ENCODE measurements at places on chromosomes 5 and 9.

DNA sequence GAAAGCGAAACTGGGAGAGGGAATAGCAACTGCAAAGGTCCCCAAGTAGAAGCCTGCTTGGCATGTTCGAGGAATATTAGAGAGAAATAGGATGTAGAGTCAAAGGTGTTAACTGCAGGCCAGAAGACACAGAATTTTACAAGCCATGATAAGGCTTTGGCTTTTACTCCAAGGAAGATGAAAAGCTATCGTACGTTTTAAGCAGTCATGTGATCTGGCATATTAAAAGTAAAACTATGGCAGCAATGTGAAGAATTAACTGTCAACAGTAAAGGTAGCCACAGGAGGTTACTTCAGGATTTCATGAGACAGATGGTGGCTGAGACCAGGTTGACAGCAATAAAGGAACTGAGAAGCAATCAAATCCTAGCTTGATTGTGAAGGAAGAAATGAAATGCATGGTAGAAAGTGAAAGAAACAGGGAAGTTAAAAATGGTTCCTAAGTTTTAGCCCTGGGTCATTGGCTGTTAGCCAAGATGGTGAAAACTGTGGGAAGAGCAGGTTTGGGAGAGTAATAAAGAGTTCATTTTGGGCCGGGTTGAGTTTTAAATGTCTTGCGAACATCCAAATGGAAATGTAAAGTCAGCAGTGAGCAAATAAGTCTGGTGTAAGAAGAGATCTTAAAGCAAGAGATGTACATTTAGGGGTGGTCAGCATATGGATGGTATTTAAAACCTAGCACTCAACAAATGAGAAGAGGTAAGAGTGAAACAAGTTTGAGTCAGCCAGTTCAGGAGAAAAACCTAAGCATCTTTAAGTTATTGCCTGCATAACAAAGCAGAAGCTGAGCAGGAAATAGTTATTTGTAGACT lies 20.3 kb upstream of the TTC33 start:
- no peak for DNase-seq
- no peak overlapping the region for H3K27ac ChIP-seq
- H3K36me3 ChIP-seq: peaks cover 8% of the 10 kb centered on the region
- peaks cover 3% of the 10 kb centered on the region for H3K4me1 ChIP-seq
- H3K4me3 ChIP-seq: no peak overlapping the region

GRCh38 chr5:156838961-156839360 lies 11.1 kb upstream of the PPP1R2B start:
- DNase-seq: no peak
- H3K27me3 ChIP-seq: no peaks in the 10 kb centered on the region
- H3K27ac ChIP-seq: no peak overlapping the region
- H3K36me3 ChIP-seq: no peaks in the 10 kb centered on the region
- H3K4me3 ChIP-seq: no peak overlapping the region

DNA sequence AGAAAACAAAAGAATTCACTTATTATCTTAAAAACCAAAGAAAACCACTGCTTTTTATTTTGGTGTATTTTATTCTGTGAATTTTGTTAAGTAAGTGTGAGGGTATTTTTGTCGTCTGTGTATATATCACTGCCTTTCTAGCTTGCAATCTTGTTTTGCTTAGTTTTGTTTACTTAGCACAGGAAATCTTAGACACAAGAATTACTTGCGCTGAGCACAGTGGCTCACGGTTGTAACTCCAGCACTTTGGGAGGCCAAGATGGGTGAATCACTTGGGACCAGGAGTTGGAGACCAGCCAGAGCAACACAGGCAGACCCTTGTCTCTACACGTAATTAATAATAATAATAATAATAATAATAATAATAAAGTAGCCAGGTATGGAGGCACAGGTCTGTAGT lies 230.3 kb downstream of the PAPPA start:
- DNase-seq: no peak
- no peaks in the 10 kb centered on the region for H3K4me1 ChIP-seq
- H3K4me3 ChIP-seq: no peak overlapping the region
- no peak overlapping the region for H3K27ac ChIP-seq

- H3K27me3 ChIP-seq: no peaks in the 10 kb centered on the region
- no peak overlapping the region for H3K4me3 ChIP-seq
- H3K27ac ChIP-seq: no peak overlapping the region
- no peaks in the 10 kb centered on the region for H3K4me1 ChIP-seq
These were observed 66.4 kb downstream of the NFIB start for GRCh38 chr9:14247577-14247976.

GRCh38 chr5:178398901-178399700 lies 166.5 kb upstream of the PHYKPL start:
- H3K36me3 ChIP-seq: no peaks in the 10 kb centered on the region
- no peak overlapping the region for H3K27ac ChIP-seq
- no peak overlapping the region for H3K4me3 ChIP-seq
- no peak for DNase-seq

DNA sequence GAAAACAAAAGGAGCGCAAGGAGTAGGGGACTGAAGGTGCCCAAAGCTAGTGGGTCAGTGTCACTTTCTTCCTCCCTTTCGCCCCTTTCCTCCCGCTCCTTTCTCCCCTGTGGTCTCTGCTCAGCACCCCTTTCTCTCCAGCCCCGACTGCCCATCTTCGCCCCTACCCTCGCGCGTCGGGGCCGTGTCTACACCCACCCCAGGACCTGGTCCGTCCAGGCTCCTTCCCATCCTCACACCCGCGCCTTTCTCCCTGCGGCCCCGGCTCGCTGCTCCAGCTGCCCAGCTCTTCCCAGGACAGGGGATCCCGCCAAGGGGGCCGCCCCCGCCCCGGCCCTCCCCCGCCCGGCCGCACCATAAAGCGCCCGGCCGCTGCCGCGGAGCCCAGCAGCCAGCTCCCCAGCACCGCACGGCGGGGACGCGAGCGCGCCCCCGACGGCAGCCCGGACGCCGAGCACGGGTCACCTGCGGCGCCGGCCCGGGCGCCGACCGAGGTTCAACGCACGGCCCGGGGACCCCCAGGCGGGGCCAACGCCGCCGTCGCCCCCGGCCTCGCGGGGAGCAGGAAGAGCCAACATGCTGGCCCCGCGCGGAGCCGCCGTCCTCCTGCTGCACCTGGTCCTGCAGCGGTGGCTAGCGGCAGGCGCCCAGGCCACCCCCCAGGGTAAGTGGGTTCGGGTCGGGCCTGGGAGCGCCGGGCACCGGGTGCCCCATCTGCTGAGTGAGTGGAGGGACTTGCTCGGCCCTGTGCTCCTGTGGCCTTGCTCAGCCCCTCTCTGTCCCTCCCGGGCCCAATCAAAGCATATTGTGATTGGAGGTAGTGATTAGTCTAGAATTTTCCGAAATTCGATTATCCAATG lies at the start of gene THBS4:
Gene THBS4, plus strand, starts transcription at position 387 of the 860 bp plus-strand sequence. Its CDS starts 190 bp downstream, at position 577.
- no peaks in the 10 kb centered on the region for H3K27me3 ChIP-seq
- H3K36me3 ChIP-seq: no peaks in the 10 kb centered on the region
- DNase-seq: no peak
- no peak within 1 kb of the TSS for H3K4me3 ChIP-seq
- H3K27ac ChIP-seq: no peak within 1 kb of the TSS
- H3K4me1 ChIP-seq: no peaks in the 10 kb centered on the region

- H3K36me3 ChIP-seq: no peaks in the 10 kb centered on the region
- no peak overlapping the region for H3K27ac ChIP-seq
- DNase-seq: no peak
- H3K4me1 ChIP-seq: no peaks in the 10 kb centered on the region
These were observed 47.8 kb upstream of the ADAMTS2 start for GRCh38 chr5:179393078-179393477.

GRCh38 chr5:9363026-9363425 lies 182.8 kb downstream of the SEMA5A start:
- no peak overlapping the region for H3K27ac ChIP-seq
- no peaks in the 10 kb centered on the region for H3K27me3 ChIP-seq
- no peaks in the 10 kb centered on the region for H3K4me1 ChIP-seq
- H3K36me3 ChIP-seq: no peaks in the 10 kb centered on the region
- DNase-seq: no peak

- H3K36me3 ChIP-seq: no peaks in the 10 kb centered on the region
- DNase-seq: no peak
- H3K27ac ChIP-seq: no peak overlapping the region
- H3K4me3 ChIP-seq: no peak overlapping the region
- no peaks in the 10 kb centered on the region for H3K27me3 ChIP-seq
- no peaks in the 10 kb centered on the region for H3K4me1 ChIP-seq
These were observed 105.6 kb downstream of the KCTD16 start for GRCh38 chr5:144276034-144276822.

DNA sequence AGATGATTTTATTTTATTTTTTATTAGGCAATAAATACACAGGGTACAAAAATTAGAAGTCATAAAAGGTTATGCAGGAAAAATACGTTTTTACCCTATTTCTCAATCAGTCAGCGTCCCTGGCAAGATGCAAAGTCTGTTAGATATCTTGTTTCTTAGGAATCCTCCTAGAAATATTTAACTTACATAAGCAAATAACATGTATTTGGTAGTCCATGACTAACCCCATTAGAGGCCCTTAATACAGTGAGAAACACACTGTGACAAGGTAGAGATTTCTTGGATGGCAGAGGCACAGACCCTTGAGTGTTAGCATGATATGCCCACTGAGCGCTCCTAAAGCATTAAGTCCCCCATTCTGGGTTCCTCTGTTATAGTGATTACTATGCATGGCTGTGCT lies 121.2 kb upstream of the ADAMTSL1 start:
- no peak for DNase-seq
- H3K27ac ChIP-seq: no peak overlapping the region
- no peak overlapping the region for H3K4me3 ChIP-seq
- H3K4me1 ChIP-seq: no peaks in the 10 kb centered on the region

GRCh38 chr5:98518754-98519153 lies 254.7 kb upstream of the RGMB start:
- no peak overlapping the region for H3K27ac ChIP-seq
- no peak overlapping the region for H3K4me3 ChIP-seq
- H3K36me3 ChIP-seq: no peaks in the 10 kb centered on the region
- no peak for DNase-seq
- no peaks in the 10 kb centered on the region for H3K4me1 ChIP-seq

- peaks cover 8% of the 10 kb centered on the region for H3K36me3 ChIP-seq
- H3K4me1 ChIP-seq: no peaks in the 10 kb centered on the region
- H3K4me3 ChIP-seq: no peak overlapping the region
- no peak for DNase-seq
- H3K27me3 ChIP-seq: no peaks in the 10 kb centered on the region
These were observed 31.2 kb upstream of the CDK5RAP2 start for GRCh38 chr9:120610975-120611689.

- H3K4me3 ChIP-seq: no peak overlapping the region
- no peak overlapping the region for H3K27ac ChIP-seq
- H3K4me1 ChIP-seq: no peaks in the 10 kb centered on the region
- no peaks in the 10 kb centered on the region for H3K27me3 ChIP-seq
These were observed 326.7 kb upstream of the GRAMD2B start for GRCh38 chr5:126096442-126097006.

DNA sequence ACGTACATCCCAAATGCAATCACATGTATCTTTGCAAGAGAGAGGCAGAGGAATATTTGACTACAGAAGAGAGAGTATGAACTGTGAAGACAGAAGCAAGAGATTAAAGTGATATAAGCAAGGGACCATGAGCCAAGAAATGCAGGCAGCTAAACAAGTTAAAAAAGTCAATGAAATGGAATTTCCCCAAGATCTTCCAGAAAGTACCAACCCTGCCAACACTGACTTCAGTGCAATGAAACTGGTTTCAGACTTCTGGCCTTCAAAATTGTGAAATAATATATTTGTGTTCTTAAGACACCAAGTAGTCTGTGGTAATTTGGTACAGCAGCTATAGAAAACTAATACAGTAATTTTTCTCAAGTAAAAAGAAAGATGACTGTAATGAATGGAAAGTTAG lies 20.9 kb downstream of the FOXI1 start:
- H3K4me1 ChIP-seq: no peaks in the 10 kb centered on the region
- H3K4me3 ChIP-seq: no peak overlapping the region
- DNase-seq: no peak
- H3K27ac ChIP-seq: no peak overlapping the region

DNA sequence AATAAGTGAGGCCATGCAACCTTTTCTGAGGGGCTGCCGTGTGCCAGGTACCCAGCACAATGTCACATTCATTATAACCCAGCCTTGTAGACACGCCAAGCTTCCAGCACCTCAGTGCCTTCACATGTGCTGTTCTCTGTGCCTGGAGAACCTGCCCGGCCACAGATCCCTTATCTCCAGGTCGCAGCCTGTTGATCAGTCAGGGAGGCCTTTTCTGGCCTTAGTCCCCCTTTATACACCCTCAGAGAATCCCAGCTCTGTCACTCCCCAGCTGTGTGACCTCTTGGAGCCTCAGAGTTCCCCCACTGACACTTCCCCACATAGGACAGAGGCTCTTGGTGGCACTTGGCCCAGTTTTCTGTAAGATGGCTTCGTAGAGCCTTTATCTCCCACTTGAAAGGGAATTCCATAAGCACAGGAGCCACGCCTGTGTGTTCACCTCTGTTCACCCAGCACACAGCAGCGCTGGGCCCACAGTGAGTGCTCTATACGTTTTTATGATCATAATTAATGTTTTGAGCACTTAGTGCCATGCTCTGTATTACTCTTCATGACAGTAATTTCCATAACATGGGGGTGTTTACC lies 38.7 kb downstream of the NEURL1B start:
- no peak for DNase-seq
- H3K36me3 ChIP-seq: no peaks in the 10 kb centered on the region
- H3K4me3 ChIP-seq: no peak overlapping the region

DNA sequence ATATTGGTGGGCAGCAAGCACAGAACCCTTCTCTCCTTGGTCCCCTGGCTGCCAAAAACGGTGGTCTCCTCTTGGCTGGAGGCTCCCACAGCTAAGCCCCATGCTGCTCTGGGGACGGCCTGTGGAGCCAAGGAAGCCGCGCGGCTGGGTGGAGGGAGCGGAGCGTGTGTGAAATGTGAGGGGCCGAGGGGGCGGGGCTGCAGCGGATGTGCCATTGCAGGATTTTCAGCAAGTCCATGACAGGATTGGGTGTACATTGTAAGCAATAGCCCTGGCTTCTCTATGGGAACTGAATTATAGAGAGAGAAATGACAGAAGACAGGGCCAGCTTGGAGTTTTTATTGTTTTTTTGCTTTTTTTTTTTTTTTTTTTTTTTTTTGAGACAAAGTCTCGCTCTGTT lies 336.5 kb downstream of the DIRAS2 start:
- H3K36me3 ChIP-seq: no peaks in the 10 kb centered on the region
- no peak for DNase-seq
- H3K4me3 ChIP-seq: no peak overlapping the region
- H3K4me1 ChIP-seq: no peaks in the 10 kb centered on the region

GRCh38 chr5:108459769-108460168 lies 77.9 kb upstream of the FBXL17 start:
- no peaks in the 10 kb centered on the region for H3K27me3 ChIP-seq
- no peak overlapping the region for H3K27ac ChIP-seq
- DNase-seq: no peak
- H3K4me1 ChIP-seq: no peaks in the 10 kb centered on the region
- H3K4me3 ChIP-seq: no peak overlapping the region

- no peaks in the 10 kb centered on the region for H3K27me3 ChIP-seq
- no peak overlapping the region for H3K27ac ChIP-seq
- no peak overlapping the region for H3K4me3 ChIP-seq
- H3K36me3 ChIP-seq: no peaks in the 10 kb centered on the region
- no peaks in the 10 kb centered on the region for H3K4me1 ChIP-seq
These were observed 39.8 kb upstream of the FBXL17 start for GRCh38 chr5:108421713-108422112.

GRCh38 chr9:18606846-18607245 lies 132.9 kb downstream of the ADAMTSL1 start:
- H3K27me3 ChIP-seq: no peaks in the 10 kb centered on the region
- H3K27ac ChIP-seq: no peak overlapping the region
- no peaks in the 10 kb centered on the region for H3K4me1 ChIP-seq
- no peak overlapping the region for H3K4me3 ChIP-seq

Data from naive thymus-derived CD4-positive, alpha-beta T cell (primary cell).